HL-60 (cell line): ENCODE measurements at places on chromosomes 4 and X.
A peak's percentile ranks its signal among the peaks of the same experiment; 100 is the strongest.

DNA sequence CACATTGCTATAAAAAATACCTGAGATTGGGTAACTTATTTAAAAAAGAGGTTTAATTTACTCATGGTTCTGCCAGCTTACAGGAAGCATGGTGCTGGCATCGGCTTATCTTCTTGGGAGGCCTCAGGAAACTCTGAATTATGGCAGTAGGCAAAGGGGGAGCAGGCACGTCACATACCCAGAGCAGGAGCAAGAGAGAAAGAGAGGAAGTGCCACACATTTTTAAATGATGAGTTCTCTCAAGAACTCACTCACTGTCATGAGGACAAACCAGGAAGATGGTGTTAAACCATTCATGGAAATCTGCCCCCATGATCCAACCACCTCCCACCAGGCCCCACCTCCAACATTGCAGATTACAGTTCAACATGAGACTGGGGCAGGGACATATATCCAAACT lies 10.0 kb upstream of the AFF1 start:
- DNase-seq, result peak; percentile 14

DNA sequence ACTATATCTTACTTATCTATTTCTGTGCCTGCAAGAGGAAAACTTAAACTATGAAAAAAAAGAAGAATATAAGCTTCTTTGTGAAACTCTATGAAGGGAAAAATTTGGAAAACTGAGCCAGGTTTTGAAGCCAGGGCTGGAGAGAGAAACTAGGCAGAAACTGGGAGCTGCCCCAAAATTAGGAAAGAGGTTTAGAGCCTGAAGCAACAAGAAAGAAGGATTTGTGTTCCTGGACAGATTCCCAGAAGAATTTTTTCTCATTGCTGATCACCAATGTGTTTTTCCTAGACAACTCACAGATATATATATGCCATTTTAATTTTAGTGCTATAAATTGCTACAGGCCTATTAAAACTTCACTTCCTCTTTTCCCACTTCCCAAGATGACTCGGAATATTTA lies 245.0 kb upstream of the GEMIN8 start:
- no peak for DNase-seq

- no peak for DNase-seq
These were observed 315.3 kb upstream of the FGF13 start for GRCh38 chrX:139026811-139027210.

GRCh38 chrX:135740681-135741149 lies 27.3 kb downstream of the CT45A1 start:
- peak; percentile 52 for DNase-seq

DNA sequence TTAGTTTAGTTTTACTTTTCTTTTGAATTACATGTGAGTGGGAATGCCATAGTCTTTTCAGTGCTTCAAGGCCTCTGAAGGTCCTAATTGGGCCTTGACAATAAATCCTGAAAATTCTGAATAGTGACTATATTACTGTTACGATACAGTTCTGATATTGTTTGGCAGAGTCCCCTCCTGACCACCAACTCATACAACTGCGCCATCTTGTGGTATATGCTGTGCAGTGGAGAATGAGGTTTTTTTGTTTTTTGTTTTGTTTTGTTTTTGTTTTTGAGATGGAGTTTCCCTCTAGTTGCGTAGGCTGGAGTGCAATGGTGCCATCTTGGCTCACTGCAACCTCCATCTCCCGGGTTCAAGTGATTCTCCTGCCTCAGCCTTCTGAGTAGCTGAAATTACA lies 56.6 kb upstream of the CHRDL1 start:
- DNase-seq, result no peak

DNA sequence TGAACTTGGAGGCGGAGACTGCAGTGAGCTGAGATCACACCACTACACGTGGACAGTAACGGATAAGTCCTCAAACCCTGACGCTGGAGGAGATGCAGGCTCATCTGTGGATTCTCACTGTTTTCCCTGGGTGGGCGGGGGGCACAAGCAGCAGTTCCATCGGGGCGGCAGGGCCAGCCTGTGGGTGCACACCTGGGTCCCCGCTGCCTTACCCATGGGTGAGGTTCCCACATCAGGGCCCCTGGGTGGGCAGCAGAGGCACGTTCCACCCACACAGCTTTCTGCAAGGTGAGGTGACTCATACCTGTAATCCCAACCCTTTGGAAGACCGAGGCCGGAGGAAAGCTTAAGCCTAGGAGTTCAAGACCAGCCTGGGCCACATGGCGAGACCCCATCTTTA lies 56.6 kb upstream of the MXD4 start:
- DNase-seq, result no peak

DNA sequence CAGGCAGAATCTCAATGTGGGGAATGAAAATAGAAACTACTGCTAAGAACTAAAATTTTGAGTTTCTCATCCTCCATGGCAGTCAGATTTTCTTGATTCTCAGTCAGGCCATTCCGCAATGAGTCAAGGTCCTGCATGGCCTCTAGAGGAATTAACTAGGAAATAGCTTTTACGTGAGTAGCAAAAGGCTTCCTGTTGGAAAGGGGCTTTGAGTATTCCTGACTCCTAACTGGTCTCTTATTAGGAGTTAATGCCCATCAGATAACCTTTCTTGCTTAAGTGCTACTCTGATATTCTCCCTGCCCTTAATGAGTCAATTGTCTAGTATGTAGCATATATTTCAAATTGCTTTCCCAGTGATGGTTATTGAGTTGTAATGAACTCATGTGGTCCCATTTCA lies 65.7 kb upstream of the ARHGAP24 start:
- DNase-seq, result no peak

DNA sequence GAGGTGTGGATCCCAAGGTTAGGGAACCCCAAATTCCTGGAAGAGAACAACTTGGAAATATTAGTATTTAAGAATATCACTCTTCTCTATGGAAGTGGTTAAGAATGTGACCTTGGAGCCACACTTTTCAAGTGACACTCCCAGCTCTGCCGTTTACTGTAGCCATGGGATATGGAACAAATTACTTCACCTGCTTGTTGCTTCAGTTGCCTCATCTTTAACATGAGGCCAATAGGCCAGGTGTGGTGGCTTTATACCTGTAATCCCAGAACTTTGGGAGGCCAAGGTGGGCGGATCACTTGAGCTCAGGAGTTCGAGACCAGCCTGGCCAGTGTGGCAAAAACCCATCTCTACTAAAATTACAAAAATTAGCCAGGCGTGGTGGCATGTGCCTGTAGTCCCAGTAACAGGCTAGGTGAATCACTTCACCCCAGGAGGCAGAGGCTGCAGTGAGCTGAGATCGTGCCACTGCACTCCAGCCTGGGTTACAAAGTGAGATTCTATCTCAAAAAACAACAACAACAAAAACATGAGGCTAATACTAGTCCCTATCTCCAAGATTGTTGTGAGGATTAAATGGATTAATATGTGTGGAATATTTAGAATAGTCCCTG lies 13.0 kb downstream of the IL13RA1 start:
- DNase-seq, result no peak

- DNase-seq, result no peak
These were observed 72.4 kb downstream of the ANKRD50 start for GRCh38 chr4:124640022-124640730.

DNA sequence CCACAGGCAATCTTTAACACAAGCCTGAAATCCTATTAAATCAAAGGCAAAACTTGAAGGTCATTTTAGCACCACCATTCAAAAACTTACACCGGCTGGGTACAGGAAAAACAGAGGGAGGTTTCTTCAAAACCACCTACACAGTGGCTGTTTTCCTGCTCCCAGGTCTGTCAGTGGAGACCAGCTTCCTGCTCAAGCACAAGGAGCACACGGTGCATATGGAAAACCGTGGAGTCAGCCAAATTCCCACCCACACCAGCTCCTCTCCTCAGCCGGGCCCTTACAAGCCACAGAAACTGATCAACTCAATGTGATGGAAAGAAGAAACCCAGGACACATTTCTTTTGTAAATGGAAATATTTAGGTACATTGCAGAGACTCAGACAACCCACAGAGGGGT lies 14.3 kb upstream of the FAM241A start:
- no peak for DNase-seq

- DNase-seq, result no peak
These were observed 735.6 kb downstream of the GLUD2 start for GRCh38 chrX:121782976-121783375.

DNA sequence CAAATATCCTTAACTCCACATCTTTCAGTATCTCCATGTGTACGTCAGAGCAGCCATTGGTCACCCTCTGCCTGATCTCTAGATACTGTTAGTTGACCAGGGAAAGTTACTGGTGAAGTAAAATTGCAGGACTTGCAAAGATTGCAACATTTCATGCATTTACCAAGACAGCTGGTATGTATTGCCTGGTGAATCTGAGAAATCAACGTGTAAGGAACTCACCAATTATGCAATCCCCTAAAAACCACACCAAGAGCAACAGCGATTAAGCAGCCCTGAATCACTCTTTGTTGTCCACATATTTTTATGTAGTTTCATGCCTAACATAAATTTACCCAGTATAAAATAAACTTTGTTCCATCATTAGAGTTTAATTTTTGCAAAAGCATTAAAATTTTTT lies 271.2 kb downstream of the NLGN4X start:
- no peak for DNase-seq

GRCh38 chr4:26051240-26051639 lies 137.2 kb downstream of the SMIM20 start:
- DNase-seq, result no peak

- DNase-seq, result no peak
These were observed 219.4 kb downstream of the SLC4A4 start for GRCh38 chr4:71558248-71558647.

DNA sequence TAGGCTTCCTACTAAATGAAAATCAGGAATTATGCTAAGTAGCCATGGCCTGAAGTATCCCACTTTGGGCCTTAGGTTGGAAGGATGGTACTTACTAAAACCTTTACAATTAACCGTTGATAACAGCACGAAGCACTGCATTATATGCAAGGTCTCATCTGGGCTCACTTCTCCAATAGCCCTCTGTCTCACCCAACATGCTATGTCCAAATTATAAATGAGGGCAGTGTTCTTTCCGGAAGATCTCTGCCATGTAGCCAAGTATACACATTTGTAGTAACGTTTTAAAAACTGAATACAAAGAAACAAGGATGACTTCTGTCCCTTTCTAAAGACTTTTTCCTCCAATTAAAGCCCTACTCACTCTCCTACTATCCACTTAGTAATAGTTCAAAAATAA lies 51.6 kb downstream of the SCFD2 start:
- DNase-seq, result no peak

DNA sequence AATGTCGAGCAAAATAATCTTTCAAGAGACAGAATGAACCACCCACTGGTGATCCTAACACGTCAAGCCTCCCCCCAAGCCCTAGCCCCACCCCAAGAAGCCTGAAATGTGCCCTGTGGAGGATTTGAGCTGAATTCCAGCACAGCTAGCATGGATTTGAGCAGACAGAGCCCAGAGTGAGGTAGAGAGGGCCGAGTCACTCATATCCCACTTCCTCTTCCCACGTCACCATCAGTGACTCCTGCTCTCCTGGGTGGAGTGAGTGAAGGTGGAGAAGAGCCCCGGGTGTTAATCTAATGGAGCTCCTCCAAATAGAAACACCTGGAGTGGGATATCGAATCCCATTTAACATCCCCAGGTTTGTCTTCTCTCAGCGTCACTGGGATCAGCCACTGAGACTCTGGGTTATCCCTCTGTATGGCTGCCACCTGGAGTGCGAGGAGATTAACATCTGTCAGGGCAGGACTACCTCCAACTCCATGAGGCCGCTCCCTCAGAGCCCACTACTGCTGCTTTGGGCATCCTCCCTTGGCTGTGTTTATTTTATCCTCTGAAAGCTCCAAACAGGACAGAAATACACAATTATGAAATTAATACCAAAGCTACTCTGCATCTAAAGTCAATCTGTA lies 136.6 kb downstream of the NWD2 start:
- no peak for DNase-seq

GRCh38 chrX:2401590-2402360 lies 99.0 kb downstream of the DHRSX start:
- no peak for DNase-seq

DNA sequence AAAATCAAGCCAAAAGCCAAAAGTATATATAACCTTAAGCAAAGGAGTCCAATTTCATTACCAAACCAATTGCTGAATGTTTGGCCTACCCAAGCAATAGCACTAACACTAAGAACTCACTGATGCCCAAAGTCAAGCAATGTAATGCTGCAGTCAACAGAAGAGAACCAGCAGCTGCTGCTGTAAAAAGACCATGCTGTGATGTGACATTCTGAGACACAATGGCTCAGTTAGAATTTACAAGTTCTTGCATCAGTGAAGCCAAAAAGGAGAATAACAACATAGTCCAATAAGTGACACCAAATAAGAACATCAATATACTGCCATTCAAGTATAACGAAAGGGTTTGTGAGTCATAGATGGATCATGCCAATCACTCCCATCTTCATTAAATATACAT lies 514.0 kb upstream of the DIAPH2 start:
- no peak for DNase-seq

GRCh38 chr4:152041295-152041694 lies 280.5 kb upstream of the GATB start:
- no peak for DNase-seq

GRCh38 chr4:38664706-38665401 lies 855 bp downstream of the KLF3 start:
- DNase-seq, result no peak

- no peak for DNase-seq
These were observed 17.3 kb downstream of the TBC1D14 start for GRCh38 chr4:6926681-6927478.

DNA sequence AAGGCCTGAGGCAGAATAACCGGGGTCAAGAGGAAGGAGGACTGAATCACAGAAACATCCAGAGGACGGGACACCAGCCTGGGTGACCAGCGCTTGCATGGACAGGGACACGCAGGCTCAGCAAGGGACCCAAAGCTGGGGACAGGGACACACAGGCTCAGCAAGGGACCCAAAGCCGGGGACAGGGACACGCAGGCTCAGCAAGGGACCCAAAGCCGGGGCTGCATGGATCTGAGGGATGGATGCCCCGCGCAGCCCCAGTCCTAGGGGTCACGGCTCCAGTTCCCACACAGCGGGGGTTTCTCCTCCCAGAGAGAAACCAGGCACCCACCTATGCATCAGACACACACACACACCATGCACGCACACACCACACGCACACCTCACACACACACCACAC lies 32.5 kb downstream of the FAM53A start:
- DNase-seq, result no peak

DNA sequence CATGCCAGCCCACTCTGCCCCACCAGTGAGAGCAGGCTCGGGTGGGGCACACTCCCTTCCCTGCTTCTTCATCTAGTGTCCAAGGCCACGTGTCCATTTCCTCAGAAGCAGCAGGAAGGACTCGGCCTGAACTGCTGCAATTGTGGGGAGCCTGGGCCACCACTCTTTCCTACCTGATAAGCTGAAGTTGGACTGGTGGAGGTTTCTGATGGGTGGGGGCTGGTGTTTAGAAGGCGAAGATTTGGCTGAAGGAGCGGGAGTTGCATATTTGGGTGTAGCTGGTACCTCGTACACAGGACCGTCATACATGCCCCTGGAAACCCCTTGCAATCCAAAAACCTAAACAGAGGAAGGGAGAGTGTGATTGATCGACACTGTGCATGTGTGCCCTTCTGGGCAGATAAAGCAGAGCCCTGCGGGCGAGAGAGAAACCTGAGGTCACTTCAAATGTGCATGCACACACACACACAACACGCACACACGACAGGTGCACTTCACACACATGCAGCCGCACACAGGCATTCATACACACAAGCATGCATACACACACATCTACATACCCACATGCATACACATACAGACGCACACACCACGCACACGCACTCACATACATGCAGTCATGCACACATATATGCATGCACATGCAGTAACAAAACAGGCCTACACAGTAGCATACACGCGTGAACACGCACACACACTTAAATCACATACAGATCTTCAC lies 67.4 kb downstream of the CRMP1 start:
- no peak for DNase-seq

- DNase-seq, result no peak
These were observed 118.6 kb upstream of the PLAC1 start for GRCh38 chrX:134776850-134777370.
